ENCODE measurements at places on chromosomes 12 and 14.

DNA sequence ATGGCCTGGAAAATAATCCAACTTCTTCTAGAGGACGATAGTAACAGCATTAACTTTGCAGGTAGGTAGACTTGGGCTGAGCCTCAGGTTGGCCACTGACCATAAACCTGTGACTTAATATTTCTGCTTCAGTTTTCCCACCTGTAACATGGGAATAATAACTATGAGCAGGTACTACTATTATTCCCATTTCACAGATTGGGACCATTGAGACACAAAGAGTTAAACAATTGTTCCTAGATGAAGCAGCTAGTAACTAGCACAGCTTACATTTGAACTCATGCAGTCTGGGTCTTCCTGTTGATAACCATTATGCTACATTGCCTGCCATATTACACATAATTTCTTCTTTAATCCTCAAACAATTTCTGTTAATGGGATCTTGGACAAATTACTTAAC, 217.7 kb downstream of the NUAK1 start:
- DNase-seq: no peak

DNA sequence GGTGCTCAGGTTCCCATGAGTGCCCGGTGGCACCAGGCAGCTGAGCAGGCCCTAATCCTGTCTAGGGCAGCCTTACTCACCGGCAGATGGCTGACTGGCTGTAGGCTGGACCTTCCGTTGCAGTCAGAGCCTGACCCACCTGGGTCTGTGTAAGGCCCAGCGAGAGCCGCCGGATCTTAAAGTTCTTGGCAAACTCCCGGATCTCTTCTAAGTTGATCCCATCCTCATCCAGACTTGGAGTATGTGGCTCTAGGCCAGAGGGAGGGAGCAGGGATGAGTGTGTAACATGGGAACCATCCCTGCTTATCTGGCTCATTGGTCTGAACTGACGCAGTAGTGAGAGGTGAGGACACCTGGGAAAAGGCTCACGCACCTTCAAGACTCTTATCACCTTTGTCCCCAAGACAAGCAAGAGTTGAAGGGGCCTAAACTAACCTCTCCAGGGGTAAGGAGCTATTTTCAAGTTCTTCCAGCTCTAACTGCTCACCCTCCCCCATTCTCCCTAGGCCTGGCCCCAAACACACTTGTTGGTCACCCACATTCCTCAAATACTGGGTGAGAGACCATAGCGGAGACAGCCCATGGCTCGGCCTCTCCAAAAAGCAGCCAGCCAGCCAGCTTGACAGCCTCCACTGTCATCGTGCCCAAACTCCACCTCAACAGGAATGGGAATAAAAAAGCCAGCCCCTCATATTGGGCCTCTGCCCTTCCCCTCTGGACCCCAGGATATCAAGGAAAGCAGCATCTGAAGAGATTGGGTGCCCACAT, 18.8 kb upstream of the TFCP2 start:
- DNase-seq: no peak

GRCh38 chr12:92814584-92814983, 111.8 kb downstream of the PLEKHG7 start:
- no peak for DNase-seq

DNA sequence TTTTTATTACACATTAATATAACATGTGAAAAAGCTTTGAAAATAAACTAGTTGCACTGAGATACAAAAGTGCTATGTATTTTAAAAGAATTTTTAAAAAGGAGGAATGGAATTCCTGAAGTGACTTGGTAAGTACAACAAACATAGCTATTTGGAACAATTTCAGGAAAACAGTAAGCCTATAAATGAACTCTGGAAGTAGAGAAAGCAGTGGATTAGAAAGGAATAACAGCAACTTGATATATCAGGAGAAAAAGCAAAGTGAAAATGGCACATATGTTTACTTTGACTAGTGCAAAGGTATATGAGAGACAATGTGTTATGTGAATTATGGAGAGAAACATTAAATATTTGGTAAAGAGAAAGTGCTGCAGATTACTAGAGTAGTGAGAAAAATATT, 811.7 kb downstream of the C12orf50 start:
- DNase-seq: no peak

DNA sequence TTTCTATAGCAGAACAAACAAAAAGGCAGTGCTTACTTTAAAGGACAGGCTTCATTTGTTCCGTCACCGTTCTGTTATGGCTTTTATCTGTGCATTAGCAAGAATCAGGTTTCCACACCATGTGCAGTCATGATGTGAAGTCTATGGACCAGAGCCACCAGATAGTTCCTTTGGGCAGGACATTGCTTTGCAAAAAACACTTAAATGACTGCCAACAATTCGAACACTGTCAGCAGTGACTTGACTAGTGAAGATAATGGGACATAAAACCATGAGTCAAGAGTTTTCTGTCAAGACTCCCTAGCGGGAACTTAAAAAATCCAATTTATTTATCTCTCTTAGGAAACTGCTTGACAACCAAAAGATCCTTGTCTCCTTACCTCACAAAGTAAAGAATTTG, 80.3 kb downstream of the NKX2-1 start:
- no peak for DNase-seq

- DNase-seq: no peak
These were observed 21.5 kb downstream of the KLHL28 start for GRCh38 chr14:44940211-44940610.

- DNase-seq: no peak
These were observed 23.6 kb upstream of the TMEM132D start for GRCh38 chr12:129927316-129927900.

GRCh38 chr12:9760699-9761418, at the start of gene CD69:
TSS of gene CD69 (minus strand) at chr12:9760901. CDS start at chr12:9760820, 81 bp downstream.
- no peak for DNase-seq

DNA sequence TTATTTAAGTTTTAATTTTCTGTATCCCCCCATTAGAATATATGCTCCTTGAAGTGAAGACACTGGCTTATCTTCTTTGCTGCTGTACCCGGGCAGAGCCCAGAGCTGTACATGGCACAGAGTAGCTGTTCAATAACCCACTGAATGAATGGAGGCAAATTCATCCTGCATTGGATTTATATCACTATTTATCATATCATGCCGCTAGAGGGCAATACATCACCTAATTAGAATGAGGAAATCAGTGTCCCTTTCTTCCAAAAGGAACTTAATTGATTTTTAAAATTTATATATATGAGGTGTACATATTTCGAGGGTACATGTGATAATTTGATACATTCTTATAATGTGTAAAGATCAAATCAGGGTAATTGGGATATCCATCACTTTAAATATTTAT, 89.2 kb upstream of the TMEM260 start:
- no peak for DNase-seq

- DNase-seq: no peak
These were observed 34.6 kb downstream of the GIT2 start for GRCh38 chr12:109961612-109962011.

- DNase-seq: peak; percentile 46
These were observed 88.3 kb downstream of the NPAS3 start for GRCh38 chr14:33026850-33027430.

GRCh38 chr14:76133103-76133502, 18.6 kb upstream of the GPATCH2L start:
- no peak for DNase-seq

DNA sequence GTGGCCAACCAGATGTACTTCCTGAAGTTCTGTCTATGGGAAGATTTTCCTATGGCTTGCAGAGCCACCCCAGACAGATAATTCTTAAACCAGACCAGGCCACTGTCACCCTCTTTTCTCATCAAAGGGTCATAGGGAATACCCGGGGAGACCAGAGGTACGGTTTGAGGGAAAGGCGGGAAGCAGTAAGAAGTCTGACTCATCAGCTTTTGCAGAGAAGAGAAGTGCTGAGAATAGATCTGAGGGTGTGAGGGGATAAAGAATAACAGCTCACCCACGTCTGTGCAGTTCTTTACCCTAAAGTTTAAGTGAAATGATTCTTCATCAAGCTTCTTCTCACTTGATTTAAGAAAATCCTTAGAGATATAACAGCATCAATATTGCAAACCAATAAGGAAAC, 21.3 kb upstream of the POC1B start:
- no peak for DNase-seq

DNA sequence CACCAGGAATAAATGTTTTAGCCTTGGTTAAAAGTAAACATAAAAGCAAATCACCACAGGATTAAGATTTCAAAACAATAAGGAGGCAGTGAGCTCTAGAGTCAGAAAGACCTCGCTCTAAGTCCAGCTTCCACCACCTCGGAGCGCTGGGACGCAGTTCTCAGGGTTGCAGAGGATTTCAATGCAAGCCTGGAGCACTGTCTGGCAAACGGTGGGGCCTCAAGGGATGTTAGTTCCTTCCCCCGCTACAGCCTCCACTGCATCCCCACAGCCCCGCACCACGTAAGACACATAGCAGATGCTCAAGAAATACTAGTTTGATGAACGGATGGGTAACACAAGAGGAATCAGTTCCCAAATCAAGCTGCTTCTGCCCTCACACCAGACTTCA, 39.3 kb upstream of the TMCC3 start:
- no peak for DNase-seq

DNA sequence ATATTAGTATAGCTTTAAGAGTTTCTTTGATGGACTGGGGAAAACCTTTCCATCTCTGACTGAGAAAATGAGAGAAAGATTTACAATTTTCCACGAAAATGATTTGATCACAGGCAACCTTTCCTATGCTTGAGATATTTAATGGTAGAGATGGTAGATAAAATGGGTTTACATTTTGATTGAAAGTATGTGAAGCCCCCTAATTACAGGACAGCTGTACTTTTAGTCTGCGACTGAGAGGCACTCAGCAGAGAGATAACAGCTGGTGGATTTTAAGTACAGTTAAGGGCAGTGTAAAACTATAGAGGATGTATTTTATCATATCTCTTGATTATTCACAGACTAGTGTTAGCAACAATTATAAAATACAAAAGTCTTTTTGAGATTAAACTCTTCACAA, 40.7 kb downstream of the C12orf50 start:
- no peak for DNase-seq

GRCh38 chr14:104096751-104097700, 11.5 kb downstream of the ASPG start:
- no peak for DNase-seq

- DNase-seq: no peak
These were observed 120.8 kb upstream of the CCDC196 start for GRCh38 chr14:66365388-66365787.

- DNase-seq: peak; percentile 1
These were observed 29.1 kb downstream of the NFYB start for GRCh38 chr12:104108755-104109445.

DNA sequence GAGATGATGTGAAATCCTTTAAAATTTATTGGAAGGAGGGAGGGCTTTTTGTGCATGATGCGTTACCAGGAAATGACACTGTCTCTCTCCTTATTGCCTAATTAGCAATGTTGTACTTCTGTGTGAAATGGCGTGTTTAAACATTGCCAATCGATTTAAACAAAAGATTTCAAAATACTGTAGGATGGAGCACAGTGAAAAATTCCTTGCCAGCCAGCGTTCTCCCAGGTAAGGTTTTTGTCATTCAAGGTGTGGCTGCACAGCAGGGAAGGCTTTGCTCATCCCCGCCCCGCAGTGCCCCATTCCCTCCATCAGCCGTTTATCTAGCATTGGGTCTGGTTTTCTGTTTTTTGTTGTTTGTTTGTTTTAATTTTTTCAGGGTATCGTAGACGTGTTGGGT, 137.3 kb downstream of the CACNA1C start:
- no peak for DNase-seq

GRCh38 chr14:94675036-94675435, 62.8 kb downstream of the SERPINA3 start:
- no peak for DNase-seq

DNA sequence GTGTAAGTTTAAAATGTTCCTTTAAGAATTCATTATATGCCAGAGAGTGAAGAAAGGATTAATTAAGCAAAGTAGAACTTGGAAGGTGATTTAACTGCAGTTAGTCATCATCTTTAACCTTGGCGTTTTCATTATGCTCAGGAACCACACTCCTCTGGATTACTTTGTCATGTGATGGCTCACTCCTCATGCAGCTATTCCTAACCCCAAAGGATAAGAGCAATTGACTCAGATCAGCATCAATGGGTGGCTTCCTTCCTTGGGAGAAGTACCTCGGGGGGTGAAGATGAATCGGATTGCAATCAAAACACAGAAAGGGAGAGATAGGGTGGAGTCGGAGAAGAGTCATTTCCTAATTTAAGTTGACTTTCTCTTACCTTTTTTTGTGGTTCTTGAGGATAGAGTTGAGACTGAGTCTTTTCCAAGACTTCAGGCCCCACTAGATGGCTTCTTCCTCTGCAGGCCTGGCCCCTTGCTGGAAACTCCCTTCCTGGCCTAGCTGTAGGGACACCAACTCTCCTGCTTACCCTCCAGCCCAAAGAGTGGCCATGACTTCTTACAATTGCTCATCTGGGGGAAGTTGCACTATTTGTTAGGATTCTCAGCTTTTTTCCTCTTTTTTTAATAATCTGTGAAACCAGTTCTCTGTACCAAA, 238.6 kb upstream of the DDHD1 start:
- no peak for DNase-seq

DNA sequence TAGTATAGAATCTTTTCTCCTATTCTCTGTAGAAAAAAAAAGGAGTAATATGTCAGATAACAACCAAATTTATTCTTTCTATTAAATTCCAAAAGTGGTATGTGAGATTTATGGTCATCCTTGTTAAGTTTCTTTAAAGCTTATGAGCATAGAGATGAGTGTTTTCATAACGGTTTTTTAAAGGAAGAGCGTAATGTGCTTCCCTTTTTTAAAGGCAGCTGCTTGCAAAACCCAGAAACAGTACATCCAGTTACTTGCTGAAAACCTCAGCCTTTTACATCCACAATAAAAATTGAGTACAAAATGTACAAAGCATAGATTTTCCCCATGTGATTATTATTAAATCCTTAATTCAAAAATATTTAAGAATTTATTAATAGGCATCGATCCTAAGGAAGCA, 53.6 kb upstream of the CD163 start:
- no peak for DNase-seq

DNA sequence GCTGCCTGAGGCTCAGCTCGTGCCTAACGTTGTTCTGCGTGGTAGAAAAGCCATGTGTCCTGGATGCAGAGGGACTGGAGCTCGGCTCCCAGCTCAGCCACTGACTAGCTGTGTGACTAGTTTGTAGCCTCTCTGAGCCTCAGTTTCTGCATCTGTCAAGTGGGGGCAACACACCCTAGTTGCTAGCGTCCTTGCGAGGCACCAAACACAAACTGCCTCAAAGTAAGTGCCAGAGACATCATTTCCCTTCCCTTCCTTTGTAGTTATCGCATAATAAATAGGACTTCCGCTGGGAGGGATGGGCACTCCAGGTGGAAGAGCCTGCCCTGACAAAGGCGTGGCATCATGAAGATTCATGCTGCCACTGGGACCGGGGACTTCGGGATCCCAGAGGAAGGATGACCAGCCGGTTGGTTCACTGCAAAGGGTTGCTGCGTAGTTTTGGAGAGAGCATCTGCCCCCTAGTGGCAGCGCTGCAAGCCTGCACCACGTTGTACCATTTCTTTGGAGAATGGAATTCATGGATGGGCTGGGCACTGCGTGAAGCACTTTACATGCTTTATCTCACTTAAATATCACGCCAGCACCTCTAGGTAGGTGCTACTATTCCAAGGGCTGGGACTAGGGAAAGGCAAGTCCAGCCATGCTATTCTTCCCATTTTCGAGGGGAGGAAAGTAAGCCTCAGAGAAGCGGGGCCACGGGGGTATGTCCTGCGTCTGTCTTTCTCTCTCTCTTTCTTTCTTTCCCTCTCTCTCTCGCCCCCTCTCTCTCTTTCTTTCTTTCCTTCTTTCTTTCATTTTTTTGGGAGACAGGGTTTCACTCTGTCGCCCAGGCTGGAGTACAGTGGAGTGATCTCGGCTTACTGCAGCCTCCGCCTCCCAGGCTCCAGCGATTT, 4.6 kb downstream of the CCDC197 start:
- DNase-seq: peak; percentile 36

GRCh38 chr12:130198026-130198662, 35.9 kb downstream of the FZD10 start:
- DNase-seq: no peak

GRCh38 chr14:91082282-91082681, 21.8 kb upstream of the RPS6KA5 start:
- no peak for DNase-seq

Measured in hypothalamus (tissue), 51 donors.